Skeletal muscle cell (primary cell): ENCODE measurements at places on chromosomes 3 and 15.

GRCh38 chr3:88460369-88460768 lies 310.6 kb downstream of the C3orf38 start:
- DNase-seq, result no peak

DNA sequence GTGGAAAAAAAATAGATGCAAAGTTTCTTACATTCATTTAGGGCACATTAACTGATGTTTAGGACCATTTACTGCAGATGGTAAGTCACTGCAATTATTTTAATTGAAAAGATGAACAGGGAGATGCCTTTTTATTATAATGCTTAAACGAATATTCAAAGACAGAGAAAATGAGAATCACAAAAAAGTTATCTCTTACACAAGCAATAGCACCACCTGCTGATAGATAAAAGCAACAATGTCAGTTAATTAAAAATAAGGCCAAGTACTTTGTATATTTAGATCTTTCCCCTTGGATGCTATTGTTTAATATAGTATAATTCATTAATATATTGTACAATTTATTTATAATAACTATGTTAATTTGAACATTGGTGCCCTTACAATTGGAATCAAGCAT lies 55.9 kb downstream of the IFT80 start:
- no peak for DNase-seq

DNA sequence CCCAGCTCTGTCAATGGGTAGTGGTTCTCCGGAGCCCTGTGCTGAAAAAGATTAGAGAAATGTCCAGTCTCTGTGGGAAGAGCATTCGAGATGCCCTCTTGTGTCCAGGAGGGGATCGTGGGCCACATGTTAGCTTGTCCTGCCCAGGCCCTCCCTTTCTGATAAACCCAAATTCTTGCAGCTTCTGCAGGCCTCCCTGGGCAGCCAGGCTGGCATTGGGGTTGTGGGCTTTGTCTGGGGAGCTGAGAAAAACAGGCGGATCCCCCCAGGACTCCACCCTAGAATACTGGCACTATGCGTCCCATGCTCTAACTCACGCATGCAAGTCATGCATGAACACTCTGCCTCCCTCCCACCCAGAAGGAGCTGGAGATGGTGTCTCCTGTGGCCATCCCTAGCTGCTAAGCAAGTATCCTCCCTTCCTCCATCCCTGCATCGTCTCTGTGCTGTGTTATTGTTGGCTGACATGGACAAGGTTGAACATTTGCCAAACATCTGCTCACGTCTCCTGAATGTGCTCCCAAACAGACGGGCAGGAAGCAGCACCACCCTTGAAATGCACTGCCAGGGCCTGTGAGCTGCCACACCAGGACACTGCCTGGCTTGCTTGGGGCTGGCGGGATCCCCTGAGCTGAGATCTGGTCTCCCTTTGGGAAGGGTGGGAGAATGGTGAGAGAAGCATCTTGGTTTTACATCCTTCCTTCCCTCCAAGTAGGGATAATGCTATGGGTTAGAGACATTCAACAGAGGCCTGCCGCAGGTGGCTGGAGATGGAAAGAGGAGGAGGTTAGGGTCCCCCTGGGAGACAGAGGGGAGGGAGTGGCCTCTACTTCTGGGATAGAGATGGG lies 26.5 kb downstream of the CFAP161 start:
- DNase-seq, result peak; percentile 93

DNA sequence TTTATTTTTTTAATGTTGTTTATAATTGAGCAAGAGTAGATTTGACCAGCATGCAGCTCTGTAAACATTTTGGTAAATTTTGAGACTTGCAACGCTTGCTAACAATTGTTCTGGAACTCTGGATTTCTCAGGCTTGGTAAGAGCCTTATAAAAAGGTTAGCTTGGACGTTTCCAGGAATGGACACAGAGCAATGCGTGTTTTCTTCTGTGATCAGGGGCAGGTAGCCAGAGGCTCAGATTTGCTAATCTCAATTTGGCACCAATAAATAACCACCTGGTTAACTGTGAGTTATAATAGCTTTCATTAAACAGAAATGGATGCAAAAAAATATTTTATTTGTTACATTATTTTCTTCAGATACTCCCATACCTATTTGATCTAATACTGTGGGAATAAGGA lies 39.8 kb downstream of the CADM2 start:
- DNase-seq, result no peak

DNA sequence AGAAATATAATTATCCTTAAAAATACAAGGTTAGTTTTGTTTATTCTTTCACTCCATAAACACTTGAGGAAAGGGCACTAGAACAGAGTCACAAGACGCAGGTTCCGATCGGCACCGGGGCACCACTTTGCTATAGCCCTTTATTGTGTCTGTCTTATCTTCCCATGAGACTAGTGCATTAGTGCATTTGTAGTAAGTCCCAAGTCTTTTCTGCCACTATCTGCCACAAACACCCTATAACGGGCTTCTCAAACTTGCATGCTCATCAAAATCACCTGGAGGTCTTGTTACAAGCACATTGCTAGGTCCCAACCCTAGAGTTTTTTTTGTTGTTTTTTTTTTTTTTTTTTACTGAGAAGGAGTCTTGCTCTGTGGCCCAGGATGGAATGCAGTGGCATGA lies 213.1 kb downstream of the FOXP1 start:
- DNase-seq, result no peak

DNA sequence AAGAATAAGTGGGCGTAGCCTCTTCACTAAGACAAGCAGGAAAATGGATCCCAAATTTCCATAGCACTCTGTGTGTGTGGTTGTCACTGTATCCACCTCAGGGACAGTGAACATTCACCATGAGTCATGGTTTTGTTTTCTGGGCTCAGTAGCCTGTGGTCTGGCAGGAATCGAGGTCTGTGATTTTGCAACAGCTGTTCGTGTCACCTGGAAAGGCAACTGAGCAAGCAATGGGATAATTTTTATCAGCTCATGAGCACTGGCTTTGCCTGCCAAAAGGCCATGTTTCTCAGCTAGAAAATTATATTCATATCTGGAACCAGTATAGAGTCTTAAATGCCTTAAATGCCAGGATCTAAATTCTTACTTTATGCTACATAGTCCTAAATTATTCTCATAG lies 60.9 kb downstream of the STRIT1 start:
- DNase-seq, result peak; percentile 99
